ENCODE measurements at places on chromosomes 12 and 14. TPM values are rescaled to one million over a fixed set of nuclear protein-coding genes. Genes with fewer than 3 reads are reported as not detected.

The CD163L1 gene
- total RNA-seq, result 0.08 TPM

The SLCO1B1 gene
- total RNA-seq, result not detected

The FZD10 gene
- total RNA-seq, result not detected

The ACSM4 gene
- not detected for total RNA-seq

The RNASE12 gene
- not detected for total RNA-seq

The COL2A1 gene
- total RNA-seq, result not detected

The PRPH gene
- total RNA-seq, result 0.33 TPM

The SVOP gene
- not detected for total RNA-seq

The IAPP gene
- not detected for total RNA-seq

The METAP2 gene
- total RNA-seq, result 260 TPM

The GATC gene
- total RNA-seq, result 20.5 TPM

The NFYB gene
- 20.2 TPM for total RNA-seq

The RHOJ gene
- 7.4 TPM for total RNA-seq

The TSPAN11 gene
- total RNA-seq, result 2.0 TPM

The FLRT2 gene
- 72.3 TPM for total RNA-seq

The PPP1R1A gene
- not detected for total RNA-seq

The KRT6B gene
- not detected for total RNA-seq

The SERPINA12 gene
- total RNA-seq, result not detected

The FOXG1 gene
- not detected for total RNA-seq

The LAG3 gene
- 0.16 TPM for total RNA-seq

The COCH gene
- not detected for total RNA-seq

The SSPN gene
- total RNA-seq, result 9.3 TPM

The KCNJ8 gene
- total RNA-seq, result 2.1 TPM

The CLEC4A gene
- total RNA-seq, result 0.45 TPM

The WNT5B gene
- total RNA-seq, result 3.1 TPM

Data from fibroblast of the aortic adventitia (primary cell).